Keratinocyte (primary cell): ENCODE measurements at places on chromosomes 6 and 20.
A peak's percentile ranks its signal among the peaks of the same experiment; 100 is the strongest.

DNA sequence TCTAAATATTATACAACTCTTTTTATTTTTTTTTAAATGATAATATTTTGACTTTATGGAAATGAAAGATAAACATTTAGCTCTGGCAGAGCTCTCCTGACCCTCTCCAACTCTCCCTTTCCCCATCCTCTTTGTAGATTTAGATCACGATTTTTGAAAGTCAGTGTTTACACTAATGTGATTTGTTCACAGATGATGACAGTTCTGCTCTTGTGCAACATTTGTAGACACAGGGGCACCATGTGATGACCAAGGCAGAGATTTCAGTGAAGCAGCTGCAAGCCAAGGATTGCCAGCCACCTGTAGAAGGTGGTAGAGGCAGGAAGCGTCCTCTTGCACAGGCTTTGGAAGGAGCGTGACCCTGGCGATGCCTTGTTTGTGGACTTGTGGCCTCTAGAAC, 483.2 kb downstream of the QKI start:
- no peak for DNase-seq

DNA sequence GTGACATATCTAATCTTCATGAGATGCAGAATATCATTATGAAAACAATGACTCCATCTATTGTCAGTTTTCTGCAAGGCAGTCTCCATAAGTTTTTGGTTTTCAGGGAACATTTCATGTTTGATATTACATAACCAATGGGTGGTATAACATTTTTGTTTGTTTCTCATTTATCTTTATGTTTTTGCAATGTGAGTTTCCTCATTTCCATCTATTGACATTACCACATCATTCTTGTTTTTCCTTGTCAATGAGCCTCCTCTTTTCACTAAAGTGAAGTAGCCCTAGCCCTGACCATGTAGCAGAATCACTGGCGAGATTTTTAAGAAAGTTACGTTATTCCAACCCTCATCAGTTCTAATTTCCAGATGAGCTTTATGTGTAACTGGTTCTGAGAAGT, 4.4 kb downstream of the EFHC1 start:
- DNase-seq, result no peak

- no peak for DNase-seq
Observed at GRCh38 chr20:43564993-43565757, 6.3 kb downstream of the SGK2 start.

DNA sequence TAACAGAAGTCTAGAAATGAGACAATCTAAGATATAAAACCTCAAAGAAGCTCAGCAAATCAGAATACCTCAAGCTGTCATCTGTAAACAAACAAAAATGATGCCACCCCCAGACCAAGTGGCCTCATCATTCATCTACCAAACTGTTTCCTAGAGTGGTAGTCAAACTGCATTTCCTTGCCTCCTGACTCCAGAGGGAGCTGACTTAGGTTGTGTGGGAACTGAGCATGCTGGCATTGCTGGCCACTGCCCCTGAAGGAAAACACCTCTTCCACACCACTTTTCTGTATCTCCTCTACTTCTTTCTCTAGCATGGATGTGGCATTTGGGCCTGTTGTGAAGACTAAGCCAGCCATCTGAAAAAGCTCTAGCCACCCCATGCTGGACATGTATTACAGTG, 56.3 kb downstream of the ZHX3 start:
- no peak for DNase-seq

- DNase-seq, result no peak
Observed at GRCh38 chr6:125013938-125014660, 51.9 kb downstream of the RNF217 start.

DNA sequence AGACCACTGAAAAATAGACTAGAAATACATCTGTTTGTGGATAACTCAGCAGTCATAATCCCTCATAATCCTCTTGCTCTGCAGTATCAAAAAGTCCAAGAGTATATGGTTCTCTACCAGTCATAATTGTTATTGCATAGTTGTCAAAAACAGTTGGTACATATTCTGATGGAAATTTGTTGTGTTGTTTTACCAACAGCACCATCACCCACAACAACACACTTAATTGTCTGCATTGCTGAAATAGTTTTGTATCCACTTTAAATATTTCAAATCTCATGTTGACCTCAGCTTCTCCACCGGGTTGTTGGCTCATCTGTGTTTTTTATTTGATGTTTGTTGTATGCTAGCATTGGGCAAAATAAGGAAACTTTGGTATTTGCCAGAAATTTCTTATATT, 39.4 kb downstream of the ITCH start:
- DNase-seq, result no peak

DNA sequence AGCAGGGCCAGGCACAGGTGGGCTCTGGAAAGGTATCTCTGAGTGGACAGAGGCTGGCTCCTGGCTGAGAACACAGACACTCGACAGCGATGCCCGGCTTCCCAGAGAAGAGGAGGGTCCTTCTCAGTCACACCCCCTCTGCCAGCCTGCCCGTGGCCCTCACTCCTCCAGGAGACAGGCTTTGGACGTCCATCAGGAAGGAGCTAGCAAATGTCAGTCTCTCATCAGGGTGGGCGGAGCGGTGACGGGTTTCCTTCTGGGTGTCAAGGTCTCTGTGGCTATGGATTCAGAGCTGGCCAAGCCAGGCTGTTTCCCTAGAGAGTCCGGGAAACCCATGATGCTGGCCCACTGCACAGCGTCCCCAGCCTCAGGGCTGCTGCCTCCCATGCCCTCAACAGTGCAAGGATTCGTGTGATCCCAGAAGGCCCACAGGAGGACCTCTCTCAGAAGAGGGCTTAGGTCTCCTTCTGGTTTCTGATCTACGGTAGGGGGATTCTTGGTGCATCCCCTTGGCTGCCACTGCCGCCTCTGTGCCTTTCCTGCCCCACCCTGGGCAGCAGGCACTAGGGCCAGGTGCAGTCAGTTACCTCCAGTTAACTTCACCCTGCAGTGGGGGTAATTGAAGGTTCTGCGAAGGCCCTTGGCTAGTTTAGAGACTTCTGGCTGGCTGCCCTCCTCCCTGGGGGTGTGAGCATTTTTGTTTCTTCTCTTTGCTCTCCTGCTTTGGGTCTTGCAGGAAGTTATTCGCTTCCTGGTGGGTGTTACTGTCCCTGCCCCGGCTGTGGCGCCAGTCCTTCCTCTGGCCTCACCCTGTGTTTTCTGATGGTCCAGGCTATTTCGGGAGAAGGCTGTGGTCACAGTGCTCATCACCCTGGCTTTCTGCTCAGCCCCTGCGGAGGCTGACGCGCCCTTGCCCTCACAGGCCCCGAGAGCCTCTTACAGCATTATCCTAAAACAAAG, 80.2 kb downstream of the CDH4 start:
- DNase-seq, result no peak

DNA sequence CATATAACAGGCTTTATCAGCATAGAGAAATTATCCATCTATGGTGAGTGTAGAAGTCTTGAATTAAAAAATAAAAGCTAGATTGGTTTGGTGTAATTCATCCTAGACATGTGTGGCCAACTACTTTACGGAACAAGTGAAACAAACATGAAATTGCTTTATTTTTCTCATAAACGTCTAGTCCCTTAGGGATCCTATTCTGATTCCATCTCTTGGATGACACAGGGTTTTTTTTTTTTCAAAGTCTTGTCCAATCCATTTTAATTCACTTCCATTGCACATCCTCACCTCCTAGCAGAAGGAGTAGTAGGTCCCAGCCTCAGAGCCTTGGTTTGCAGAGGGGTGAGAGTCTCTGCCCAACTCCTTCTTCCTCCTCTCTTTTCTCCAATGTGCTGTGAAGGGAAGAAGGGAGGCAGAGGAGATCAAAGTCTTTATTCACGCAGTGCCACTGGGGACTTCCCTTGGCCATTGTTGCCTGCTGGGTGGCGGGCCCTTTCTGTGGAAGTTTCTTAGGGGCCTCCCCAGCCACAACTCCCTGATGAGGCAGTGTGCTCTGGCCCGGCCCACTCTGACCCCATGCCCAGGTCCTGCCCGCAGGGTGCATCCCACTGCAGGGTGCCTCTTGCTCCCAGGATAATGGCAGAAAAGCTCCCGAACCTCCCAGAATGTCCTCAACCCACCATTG, 104.4 kb upstream of the SNX9 start:
- DNase-seq, result no peak

DNA sequence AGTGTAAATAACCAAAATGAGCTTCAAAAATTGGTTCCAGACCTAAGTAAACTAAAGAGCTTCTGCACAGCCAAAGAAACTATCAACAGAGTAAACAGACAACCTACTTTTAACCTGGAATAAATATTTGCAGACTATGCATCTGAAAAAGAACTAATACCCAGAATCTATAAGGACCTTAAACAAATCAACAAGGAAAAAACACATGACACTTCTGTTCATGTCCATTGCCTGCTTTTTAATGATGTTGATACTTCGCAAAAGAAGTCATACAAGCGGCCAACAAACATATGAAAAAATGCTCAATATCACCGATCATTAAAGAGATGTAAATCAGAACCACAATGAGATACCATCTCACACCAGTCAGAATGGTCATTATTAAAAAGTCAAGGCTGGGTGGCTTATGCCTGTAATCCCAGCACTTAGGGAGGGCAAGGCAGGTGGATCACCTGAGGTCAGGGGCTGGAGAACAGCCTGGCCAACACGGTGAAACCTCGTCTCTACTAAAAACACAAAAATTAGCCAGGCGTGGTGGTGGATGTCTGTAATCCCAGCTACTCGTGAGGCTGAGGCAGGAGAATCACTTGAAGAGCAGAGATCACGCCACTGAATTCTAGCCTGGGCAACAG, 42.5 kb upstream of the DST start:
- DNase-seq, result no peak

DNA sequence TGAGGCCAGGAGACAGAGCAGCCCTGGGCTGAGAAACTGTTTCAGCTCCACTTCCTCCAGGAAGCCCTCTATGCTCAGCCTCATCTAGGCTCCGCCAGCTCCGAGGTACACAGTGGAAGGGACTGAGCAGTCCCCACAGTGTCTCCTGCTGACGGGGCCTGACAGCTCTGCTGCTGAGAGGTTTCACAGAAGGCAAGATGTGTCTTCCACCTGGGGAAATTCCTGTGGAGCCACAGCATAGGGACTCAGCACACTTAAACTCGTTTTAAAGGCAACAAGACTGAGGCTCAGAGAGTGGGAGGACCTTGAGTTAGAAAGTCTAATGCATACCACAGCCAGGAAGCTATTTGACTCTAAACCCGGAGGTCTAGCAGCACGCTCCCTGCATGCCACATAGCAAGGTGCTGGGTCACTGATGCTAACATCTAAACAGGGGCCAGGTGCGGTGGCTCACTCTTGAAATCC, 6.8 kb downstream of the ADA start:
- no peak for DNase-seq

DNA sequence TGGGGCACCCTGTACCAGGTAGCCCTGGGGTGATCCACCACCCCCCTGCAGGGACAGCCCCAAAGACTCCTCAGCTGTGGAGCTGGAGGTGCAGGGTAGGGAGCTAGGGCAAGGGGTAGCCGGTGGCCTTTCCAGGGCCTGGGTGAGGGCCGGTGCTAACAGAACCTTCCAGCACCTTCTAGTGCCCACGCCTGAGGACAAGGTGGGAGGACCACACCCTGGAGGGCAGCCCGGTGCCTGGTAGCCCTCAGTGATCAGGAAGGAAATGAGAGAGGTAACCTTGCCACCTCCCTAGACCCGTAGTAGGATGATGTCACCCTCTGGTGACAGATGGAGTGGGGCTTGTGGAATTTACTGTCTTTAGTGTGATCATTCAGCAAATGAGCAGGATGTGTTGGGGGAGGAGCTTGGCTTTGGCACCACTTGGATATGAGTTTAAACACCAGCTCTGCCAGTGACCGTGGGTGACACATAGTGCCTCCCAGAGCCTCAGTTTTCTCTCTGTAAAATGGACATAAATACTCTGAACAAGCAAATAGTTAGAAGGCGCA, 187.7 kb downstream of the NFATC2 start:
- no peak for DNase-seq

DNA sequence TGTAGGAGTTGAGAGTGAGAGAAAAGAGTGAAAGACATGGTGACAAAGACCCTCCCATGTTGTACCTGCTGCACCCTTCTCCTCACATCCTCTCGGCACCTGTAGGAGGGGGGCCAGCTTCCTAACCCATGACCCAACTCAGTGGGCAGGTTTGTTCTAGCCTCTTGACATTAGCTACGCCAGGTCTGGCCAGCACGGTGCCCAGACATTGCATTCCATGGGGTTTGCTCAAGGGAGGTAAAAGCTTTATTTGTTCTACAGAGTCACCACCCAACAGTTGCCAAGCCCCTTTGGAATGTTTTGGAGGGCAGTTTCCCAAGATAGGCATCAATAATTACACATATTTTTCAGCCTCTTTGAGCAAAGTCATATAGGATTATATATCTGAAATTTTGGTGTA, 22.7 kb upstream of the TGM6 start:
- DNase-seq, result no peak

GRCh38 chr6:108872141-108872557, 23.9 kb downstream of the ARMC2 start:
- no peak for DNase-seq

GRCh38 chr20:57266291-57267157, at the start of gene BMP7:
Gene BMP7 (minus strand): TSS chr20:57266641. CDS start chr20:57266122, 519 bp downstream.
- no peak for DNase-seq

- peak; percentile 97 for DNase-seq
Observed at GRCh38 chr6:7058250-7058923, 49.4 kb upstream of the RREB1 start.

DNA sequence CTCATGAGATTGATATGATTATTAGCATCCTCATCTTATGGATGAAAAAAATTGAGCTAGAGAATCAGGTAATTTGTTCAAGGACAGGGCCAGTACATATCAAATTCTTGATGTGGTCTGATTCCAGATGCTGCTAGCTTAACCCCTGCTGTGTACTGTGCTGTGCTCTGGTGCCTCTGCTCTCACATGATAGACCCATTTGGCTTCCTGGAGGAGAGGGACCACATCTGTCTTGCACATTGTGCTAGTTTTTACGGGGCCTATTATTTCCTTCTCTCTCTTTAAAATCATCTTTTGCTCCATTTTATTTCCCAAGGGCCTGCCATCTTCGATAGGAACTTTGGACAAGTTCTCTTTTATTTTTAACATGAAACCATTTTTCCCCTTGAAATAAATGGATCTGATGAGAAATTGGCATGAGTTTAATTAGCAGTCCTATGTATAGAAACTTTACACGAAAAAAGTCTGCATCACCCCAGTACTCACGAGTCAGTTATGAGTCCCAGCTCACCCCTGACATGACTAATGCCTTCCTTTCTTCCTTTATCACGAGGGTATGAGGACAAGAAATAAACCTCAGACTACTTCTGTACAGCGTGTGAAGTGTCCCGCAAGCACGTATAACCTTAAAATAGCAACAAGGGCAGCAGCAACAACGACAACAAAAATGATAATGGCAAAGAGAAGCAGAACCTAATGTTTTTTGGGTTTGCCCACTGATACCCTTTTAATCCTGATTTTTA, 26.5 kb downstream of the CD109 start:
- DNase-seq, result no peak

DNA sequence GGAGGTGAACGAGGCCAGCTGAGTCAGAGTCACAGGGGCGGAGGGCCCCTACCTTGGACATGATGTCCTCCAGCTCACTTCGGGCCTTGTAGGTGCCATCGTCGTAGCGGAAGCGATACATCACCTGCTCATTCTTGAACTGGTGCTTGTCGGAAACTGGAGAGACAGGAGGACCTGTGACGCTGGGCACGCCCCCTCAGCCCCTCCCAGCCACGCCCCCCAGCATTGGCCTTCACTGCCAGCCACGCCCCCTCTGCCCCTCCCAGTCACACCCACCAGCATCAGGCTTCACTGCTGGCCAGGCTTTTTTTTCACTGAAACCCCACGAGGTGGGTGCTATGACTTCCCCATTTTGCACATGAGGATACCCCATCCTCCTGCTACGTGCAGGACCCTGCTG, 148.2 kb downstream of the PREX1 start:
- no peak for DNase-seq

GRCh38 chr6:37017606-37018197, 12.2 kb downstream of the FGD2 start:
- DNase-seq, result no peak

- DNase-seq, result peak; percentile 81
Observed at GRCh38 chr20:57435498-57436222, 44.5 kb downstream of the RBM38 start.
